ENCODE measurements at places on chromosomes 1 and 21.

- DNase-seq = no peak
Measured at GRCh38 chr1:208743361-208743760, 499.2 kb upstream of the PLXNA2 start.

GRCh38 chr1:16677552-16678431 lies 11.0 kb upstream of the RNU1-3 start:
- no peak for DNase-seq

- no peak for DNase-seq
Measured at GRCh38 chr1:17892225-17892624, 137.1 kb downstream of the ACTL8 start.

- DNase-seq = no peak
Measured at GRCh38 chr1:247212012-247212411, 40.2 kb upstream of the ZNF124 start.

DNA sequence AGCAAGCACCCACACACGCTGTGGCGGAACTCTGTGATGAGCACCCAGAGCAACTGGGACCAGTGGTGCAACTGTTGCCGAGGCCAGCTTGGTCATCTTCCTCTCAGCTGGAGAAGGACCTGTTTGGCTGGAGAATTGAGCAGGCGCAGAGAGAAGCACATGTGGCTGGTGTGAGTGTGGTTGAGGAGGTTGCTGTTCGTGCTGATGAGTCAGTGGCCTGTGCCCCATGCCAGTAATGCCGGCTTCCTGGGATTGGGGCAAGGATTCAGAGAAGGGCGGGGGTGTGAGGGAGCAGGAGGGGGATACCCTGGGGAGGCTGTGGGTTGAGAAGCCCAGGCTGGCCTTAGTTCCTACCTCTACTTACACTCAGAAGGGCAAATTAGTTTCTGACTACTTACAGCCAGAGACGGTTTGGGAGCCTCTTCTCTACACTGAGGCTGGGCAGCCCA lies 57.5 kb upstream of the EPS8L3 start:
- no peak for DNase-seq

- DNase-seq = no peak
Measured at GRCh38 chr1:76548513-76549100, 318.7 kb upstream of the ST6GALNAC5 start.

DNA sequence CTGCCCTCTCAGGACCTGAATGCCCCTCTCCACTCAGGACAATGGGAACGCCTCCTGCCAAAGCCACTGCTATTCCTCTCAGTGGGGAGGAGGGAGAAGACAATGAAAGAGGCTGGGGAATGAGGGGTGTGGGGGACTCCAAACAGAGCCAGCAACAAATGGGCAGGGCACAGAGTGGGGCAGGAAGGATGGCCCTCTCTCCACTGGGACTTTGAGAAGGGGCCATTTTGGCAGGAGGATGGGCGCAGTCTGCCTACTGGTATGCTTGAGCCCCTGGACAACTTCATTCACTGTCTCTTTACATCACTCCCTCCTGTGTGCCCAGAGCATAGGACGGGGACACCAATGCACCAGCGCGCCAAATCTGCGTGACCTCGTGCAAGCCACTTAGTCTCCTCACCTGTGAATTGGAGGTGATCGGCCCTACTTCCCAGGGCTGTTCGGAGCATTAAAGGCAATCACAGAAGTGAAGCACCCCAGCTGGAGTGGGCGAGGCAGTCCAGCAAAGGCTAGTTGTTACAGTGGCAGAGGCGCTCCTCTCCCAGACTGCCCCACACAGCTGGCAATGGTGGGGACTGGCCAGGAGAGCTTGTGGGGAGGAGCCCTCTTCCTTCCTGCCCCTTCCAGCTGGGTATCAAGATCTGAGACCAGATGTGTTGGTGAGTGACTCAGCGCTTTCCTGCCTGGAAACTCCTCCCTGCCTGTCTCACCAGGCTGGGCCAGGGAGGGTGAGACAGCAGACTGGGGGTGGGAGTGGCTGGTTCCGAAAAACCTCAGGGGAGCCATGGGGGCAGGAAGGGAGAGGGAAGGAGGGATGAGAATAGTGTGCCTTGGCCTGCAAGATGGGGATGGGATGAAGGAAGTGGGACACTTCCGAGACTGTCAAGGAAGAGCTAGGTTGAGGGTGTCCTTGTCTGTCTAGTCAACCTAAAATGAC lies 22.4 kb upstream of the SYNC start:
- DNase-seq = no peak

GRCh38 chr21:23874271-23874670 lies 1733.0 kb downstream of the MRPL39 start:
- DNase-seq = no peak

- DNase-seq = no peak
Measured at GRCh38 chr1:8625981-8626898, 191.2 kb downstream of the RERE start.

DNA sequence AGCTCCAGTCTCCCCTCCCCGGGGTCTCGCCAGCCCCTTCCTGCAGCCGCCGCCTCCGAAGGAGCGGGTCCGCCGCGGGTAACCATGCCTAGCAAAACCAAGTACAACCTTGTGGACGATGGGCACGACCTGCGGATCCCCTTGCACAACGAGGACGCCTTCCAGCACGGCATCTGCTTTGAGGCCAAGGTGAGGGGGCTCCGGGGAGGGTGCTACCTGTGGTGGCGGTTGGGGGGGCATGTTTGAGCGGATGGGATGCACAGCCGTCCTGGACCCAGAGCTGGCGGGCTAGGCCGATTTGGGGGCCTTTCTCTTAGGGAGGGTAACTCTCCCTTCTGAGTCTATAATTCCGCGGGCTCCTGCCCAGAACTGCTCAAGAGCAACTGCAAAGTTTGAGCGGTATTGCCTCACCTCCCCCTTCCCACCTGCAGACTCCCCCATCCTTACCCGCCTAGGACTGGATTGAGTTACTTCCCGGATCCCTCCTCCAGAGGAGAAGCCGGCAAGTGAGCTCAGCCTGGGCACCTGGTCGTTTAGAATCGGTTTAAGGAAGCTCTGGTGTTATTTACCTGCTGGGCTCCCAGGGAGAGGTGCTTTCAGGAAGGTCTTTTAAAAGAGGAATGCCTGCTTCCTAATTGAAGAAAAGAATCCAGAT lies 730 bp downstream of the NOS1AP start:
- DNase-seq = no peak

- no peak for DNase-seq
Measured at GRCh38 chr1:223212441-223212840, 69.4 kb upstream of the TLR5 start.

GRCh38 chr21:36628106-36628505 lies 70.8 kb upstream of the SIM2 start:
- no peak for DNase-seq

DNA sequence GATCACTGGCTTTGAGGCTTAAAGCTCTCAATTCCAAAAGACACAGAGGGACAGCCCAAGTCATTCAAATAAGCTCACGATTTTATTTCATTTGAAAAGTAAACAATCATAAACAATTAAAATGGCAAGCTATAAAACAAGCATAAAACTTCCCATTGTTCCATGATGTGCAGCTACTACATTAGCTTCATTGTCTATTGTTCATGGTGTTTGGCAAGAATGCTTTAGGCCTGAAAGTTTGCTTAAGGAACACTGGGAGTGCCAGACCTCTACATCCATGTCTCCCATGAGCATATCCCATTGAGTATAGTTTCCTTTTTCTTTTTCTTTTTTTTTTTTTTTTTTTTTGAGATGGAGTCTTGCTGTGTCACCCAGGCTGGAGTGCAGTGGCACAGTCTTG lies 286.1 kb upstream of the ESRRG start:
- DNase-seq = no peak

DNA sequence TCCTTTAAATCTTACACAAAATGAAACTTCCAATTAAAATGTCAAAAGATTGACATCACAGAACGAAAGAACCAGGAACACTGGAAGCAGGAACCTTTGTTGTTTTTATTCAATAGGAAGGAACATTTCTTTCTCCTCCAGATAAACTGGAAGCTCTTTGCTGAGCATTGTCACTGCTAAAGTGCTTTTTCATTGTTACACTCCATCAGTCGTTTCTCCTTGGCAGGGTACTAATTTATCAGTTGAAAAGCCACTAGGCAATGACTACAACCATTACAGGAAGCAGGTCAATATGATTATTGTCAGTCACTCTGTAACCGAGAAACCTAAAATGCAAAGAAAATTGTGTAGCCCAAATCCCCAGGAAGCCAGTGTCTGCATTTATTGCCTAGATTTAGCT lies 163.2 kb upstream of the MAP1LC3C start:
- no peak for DNase-seq

GRCh38 chr1:42847111-42847595 lies 740 bp downstream of the ZNF691 start:
- DNase-seq = no peak

- no peak for DNase-seq
Measured at GRCh38 chr21:26840201-26840600, 5.0 kb downstream of the ADAMTS1 start.

DNA sequence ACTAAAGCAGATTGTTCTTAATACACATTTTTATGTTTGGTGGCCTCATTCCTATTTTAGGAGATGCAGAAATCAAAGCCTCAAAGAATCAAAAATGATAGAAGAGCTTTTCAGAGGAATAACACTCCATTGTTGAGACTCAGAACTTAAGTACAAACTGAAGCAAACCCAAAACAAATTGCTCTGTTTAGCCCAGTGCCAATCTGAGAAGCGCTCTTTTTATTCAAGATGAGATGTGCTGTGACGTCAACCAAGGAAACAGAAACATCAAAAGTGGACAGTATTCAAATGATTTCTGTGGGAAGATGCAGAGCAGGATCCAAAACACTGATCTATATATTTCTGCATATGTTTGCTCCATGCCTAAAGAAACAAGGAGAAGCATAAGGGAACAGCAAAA lies 18.0 kb downstream of the COLGALT2 start:
- DNase-seq = no peak

- no peak for DNase-seq
Measured at GRCh38 chr1:27137544-27138075, 17.3 kb downstream of the SLC9A1 start.

DNA sequence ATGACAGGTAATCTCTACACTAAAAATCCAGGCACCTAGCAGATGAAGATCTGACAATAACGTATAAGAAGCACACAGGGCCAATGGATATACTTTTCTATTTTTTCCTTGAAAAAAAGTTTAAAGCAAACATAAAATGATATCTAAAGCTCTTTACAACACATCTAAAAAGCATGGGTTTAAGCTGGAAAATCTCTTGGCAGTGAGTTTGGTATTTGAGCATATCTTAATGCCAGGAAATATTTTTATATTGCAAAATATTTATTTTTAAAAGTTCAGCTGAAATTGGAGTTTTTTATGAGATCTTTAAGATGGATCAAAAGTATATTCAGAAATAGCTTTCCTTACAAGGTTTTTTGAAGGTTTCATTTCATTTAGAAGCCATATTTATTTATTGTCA lies 40.5 kb downstream of the SLC5A9 start:
- DNase-seq = no peak

GRCh38 chr1:184747089-184747955 lies 7.3 kb downstream of the EDEM3 start:
- no peak for DNase-seq

DNA sequence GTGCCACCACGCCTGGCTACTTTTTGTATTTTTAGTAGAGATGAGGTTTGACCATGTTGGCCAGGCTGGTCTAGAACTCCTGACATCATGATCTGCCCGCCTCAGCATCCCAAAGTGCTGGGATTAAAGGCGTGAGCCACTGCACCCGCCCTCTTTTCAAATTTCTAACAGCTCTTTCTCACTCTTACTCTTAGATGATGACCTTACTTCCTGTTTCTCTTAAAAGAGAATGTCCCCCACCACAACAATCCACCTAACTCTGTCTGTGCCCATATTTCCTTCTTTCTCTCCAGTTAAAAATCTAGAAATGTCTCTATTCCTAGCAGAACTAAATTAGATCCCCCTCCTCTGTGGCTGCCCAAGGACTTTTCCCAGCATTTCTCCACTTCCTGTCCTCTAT lies 46.6 kb upstream of the RGS2 start:
- DNase-seq = no peak

GRCh38 chr1:208103597-208104513 lies 140.3 kb downstream of the PLXNA2 start:
- no peak for DNase-seq

- no peak for DNase-seq
Measured at GRCh38 chr1:15063346-15063745, 90.2 kb upstream of the TMEM51 start.

- no peak for DNase-seq
Measured at GRCh38 chr1:75720820-75721219, 3.7 kb upstream of the ACADM start.

- no peak for DNase-seq
Measured at GRCh38 chr1:158607296-158607695, 2.2 kb downstream of the OR10Z1 start.

- DNase-seq = no peak
Measured at GRCh38 chr1:234667600-234668576, 57.9 kb upstream of the IRF2BP2 start.

Measured in activated CD8-positive, alpha-beta memory T cell treated with anti-CD3 and anti-CD28 coated beads for 1 hour (primary cell).